ENCODE measurements at places on chromosomes 3 and 15.

DNA sequence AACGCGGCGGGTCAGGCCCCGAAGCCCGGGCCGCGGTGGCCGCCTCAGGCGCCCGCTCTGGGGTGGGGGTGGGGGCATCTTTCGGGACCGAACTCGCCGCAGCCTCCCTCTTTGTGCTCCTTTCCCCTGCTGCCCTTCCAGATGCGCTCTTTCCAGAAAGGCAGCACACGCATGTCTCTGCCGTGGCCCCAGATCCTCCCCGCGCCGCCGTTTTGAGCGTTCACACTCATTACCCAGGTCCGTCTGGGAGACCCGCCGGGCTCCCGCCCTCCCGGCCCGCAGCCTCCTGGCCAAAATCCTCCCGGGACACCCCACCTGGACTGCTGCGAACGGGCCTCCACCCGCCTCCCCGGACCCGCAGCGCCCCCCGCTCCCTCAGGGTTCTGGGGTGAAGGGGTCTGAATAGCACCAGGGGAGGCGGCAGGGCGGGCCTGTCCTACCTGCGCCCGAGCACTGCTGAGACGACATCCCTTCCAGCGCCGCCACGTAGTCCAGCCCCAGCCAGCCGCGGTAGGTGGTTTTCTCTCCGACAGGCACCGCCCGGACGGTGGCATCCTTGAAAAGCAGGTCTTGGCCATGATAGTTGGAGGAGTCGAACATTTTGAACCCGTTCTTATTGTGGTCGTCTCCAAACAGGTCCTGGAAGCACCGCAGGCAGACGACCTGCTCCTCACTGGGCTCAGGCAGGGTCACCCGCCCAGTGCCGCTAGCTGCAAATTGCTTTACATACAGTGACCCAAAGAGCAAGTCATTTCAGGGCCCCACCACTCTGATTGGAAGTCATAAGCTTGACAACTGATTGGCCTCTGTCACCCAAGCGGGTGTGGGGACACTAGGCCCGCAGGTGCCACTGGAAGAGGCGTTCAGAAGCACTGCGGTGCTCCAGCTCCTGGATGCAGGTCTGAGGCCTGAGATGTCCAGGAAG is 25.9 kb downstream of the MELTF start:
- peak; percentile 51 for DNase-seq

GRCh38 chr3:20225769-20226168 is 39.8 kb upstream of the SGO1 start:
- peak; percentile 30 for DNase-seq

- DNase-seq = no peak
These were observed 8.1 kb downstream of the NKTR start for GRCh38 chr3:42608581-42608980.

GRCh38 chr3:197501879-197502620 is 53.7 kb downstream of the BDH1 start:
- DNase-seq = peak; percentile 95

DNA sequence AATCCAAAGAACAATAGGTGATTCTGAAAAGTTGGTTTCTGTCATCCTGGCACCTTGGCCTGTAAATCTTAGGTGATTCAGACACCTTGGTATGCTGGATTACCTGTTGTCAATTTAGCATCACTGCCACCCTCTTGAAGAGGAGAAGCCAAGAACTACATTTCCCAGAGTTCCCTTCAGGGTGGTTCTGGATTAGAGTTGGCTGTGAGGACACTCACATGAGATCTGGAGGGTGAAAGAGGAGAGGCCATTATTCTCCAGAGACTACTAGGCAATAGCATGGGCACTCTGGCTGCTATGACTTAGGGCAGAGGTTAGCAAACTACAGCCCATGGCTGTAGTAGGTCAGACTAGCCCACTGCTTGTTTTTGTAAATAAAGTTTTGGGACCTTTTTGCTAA is 41.7 kb upstream of the CORO2B start:
- no peak for DNase-seq

DNA sequence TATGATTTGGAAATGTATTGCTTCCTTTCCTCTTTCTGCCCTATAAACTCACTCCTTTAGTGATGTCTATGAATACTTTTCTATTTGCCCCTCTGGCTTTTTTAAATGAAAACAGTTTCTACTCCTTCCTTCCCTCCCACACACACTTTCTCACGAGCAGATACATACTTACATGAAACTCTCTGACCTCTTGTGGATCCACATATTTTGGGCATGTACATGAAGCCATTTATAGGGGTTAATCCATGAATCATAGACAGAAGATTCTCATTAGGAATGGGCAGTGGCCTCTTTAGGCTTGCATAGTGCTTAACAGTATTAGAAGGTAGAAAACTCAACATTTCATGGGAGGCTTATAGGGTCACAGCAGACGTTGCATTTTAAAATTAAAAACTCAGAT is 24.8 kb downstream of the ANAPC13 start:
- no peak for DNase-seq

- DNase-seq = no peak
These were observed 133.4 kb upstream of the ZBTB20 start for GRCh38 chr3:115280506-115280905.

- DNase-seq = peak; percentile 78
These were observed 6.9 kb upstream of the PPP1R2 start for GRCh38 chr3:195549931-195550519.

GRCh38 chr3:100263583-100263982 is 2.8 kb downstream of the TBC1D23 start:
- no peak for DNase-seq

- no peak for DNase-seq
These were observed at the start of gene SLC6A11 for GRCh38 chr3:10816019-10816862. TSS of gene SLC6A11 (plus strand) at chr3:10816228. CDS start at chr3:10816266, 38 bp downstream.
